ENCODE measurements at places on chromosomes 5 and 9.

DNA sequence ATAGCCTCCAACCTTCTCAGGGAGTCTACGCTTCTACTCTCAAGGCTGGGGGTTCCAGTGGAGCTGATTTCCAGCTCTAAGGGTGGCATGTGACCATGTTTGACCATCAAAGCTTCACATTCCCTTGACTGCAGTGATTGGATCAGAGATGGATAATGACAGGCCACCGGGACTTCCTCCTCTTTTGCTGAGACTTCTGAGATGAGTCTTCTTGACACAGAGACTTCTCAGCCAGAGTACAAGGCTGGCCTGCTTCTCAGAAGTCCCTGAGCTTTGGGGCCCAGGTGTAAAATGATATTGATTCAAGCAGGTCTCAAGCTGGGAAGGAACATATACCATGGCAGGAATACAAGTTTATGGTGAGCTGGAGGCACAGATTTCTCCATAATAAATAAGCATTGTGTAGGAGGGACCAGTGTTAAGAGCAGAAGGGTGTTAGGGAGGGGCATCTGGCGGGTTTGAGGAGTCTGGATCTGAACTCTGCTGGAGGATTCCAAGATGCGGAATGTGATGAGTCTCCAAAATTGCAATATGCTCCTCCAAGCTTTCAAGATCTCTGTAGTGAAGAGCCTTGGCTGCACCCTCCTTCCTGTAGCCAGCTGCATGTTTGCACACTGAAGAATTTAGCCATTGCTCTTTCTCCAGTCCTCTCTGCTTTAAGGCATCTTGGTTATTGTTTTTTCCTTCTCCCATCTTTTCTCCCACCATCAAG, 41.7 kb upstream of the HSD17B4 start:
- DNase-seq: no peak

GRCh38 chr9:22141908-22142307, 132.8 kb upstream of the CDKN2B start:
- DNase-seq: peak; percentile 69

DNA sequence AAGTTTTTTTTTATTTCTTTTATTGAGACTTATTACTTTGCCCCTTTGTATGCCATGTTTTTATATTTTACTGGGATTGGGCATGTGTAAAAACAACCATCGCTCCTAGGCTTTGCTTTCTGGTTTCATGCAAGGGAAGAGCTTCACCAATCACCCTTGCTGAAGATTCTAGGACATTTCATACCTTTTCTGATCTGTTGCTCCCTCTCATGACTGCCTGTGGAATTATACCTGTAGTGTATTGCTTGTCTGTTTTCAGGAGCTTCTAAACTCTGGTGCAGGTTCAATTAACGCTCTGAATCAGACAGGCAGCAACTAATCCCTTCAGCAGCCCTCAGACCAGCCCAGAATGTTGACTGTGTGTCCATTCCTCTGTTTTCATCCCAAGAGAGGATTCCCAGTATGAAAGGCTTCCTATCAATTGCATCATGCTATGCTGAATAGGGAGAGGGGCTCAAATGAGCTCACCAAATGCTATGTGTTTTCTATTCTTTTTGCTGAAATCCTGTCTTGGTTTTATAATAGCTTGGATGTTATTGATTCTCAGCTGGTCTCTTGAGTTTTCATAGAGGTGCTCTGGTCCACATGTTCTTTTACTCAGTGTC, 572.9 kb upstream of the CDH6 start:
- DNase-seq: no peak

DNA sequence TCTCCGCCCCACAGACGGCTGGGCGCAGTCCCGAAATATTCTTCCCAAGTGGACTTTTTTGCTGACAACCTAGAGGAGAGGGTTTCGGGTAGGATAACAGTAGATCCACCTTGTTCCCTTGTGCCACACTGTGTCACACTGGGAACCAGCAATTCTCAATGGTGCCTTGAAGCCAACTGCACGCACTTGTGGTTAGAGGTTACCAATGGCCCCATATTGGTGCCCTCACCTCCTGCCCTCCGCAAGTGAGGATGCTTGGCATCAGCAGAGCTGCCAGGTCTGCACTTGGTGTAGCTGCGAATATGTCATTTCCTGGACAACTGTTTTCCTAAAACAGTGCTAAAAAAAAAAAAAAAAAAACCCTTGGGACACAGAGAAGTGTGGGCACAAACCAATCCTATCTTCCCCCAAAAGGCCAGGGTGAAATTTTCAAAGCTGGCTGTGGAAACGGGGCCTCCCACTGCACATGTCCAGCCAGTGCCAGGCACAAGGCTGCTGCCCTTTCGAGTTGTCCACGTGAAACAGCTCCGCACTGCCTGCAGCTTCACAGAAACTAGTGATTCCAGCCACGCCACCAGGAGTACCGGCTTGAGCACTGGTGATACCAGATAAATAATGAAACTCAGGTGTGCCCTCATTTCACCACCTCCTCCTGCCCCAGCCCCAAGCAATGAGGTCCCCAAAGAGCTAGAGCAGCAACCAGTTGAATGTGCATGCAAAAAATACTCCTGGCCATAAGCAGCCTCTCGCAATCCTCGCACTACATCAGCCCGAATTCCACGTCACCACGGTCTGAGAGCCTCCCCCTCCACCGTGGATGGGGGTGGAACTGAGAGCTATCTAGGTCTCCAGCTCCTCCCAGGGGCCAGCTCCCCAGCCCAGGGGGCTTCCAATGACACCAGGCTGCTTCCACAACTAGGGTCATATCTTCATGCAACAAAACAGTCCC, 51.2 kb downstream of the USP20 start:
- DNase-seq: peak; percentile 55

DNA sequence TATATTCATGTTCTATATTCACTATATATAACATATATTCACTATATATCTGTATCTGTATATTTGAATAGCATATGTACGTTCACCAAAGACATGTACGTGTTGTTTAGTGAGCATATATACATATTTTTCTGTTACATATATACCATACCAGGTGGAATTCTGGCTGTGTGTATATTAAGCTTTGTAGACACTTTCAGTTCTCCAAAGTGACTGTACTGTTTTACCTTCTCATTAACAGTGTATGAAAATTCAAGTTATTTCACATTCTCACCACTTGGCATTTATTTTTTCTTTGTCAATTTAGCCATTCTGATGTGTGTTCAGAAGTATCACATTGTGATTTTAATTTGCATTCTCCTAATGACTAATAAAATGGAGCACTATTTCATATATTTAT, 52.2 kb downstream of the DROSHA start:
- DNase-seq: no peak

DNA sequence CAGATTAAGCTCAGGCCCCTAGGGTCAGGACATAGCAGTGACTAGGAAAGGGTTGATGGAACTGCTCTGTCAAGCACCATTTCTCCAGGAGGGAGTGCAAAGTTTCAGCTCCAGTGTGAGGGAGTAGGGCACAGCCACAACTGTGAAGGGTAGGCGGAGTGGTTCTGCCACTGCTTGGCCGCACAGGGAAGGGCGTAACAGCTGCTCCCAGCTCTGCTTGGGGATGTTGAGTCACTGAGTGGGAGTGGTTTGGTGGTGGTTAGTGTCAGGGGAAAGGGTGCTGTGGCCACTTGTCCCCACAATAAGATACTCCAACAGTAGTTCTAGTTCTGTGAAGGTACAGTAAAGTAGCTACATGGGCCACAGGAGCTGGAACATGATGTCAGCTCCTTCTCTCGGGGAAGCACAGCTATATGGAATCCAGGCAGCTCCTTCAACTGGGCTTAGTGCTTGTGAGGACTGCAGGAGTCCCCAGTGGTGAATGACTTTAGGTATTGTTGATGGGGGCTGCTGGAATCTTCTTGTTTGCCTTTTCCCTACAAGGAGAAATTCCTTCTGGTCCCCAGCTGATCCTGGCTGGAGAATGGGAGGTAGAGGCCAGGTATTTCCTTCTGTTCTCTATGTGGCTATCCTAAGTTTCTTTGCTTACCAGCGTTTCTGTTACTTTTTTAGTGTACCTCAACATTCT, 314.5 kb downstream of the SPATA31D1 start:
- no peak for DNase-seq

DNA sequence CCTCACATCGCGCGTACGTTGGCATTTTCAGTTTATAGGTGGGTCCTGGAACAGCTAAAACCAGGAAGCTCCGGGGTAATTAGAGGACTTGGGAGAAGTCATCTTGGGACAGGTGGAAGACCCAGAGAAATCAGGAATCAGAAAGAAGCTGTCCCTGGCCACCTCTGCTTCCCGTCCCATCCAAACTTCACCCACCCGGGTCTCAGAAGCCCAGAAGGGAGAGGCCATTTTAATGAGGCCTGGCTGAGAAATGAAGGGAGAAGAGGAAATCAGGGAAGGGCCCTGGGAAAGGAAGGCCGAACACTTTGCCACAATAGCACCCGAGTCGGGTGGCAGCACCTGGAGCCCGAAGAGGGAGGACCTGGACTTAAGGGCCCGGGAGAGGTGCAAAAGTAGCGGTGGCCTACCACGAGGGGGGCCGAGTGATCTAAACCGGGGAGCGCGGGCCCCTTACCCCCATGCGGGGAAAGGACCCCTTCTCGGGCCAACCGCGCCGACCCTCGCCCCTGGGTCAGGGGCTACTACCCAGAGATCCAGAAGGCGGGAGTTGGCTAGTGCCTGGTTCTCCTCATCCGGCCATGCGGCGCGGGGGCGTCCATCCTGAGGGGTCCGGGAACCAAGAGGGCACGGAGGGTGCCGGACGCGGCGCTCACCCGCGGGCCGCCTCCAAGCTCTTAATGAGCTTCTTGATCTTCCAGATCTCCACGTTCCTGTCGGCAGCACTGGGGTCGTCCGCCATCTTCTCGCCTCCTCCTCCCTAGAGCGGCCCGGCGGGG, 668 bp downstream of the ETF1 start:
- DNase-seq: peak; percentile 28

DNA sequence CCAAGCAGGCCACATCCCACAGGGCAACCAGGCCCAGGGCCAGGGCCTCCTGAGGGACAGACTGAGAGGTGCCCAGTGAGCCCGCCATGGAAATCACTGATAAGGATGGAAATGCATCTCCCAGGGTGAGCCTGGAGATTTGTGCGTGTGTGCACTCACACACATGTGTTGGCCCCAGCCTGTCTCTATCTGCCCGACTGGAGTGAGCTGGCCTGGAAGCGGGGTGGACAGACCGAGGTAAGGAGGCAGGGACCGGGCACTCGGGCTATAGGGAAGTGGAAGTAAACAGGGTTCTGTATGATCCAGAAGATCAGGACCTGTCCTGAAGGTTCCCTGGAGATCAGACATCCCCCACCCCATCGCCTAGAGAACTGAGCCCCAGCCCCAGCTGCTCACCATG, 17.4 kb downstream of the GFI1B start:
- no peak for DNase-seq

DNA sequence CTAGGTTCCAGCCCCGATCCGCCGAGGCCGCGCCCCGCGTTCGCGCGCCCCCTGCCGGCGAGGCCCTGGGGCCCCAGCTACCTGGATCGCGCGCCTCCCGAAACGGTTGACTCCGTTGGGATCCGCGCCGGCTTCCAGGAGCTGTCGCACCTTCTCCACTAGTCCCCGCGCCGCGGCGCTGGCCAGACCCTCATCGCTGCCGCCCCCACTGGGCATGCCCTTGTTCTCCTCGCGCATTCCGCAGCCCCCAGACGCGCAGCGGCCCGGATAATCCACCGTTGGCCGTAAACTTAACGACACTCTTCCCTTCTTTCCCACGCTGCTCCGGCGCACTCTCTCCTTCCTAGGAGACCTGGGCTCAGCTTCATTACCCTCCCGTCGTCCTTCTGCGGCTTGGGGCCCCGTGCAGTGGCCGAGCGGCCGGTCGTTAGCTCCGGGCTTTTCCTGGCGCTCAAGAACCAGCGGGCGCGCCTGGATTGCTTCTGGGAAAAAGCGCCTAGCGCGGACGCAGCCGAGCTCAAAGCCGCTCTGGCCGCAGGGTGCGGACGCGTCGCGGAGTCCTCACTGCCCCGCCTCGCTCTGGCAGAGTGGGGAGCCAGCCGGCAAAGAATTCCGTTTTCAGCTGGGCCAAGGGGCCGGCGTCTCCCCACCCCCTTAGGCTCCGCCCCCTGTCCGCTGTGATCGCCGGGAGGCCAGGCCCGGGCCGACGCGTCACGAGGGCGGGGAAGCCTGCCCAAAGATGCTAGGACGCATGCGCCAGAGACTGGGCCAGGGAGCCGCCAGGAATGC, at the start of gene CDKN2B:
Gene CDKN2B (minus strand): TSS at position 589 of the 789 bp plus-strand sequence. CDS start 352 bp downstream, at position 237.
- DNase-seq: peak; percentile 95

GRCh38 chr9:91395553-91396471, 27.8 kb downstream of the NFIL3 start:
- DNase-seq: peak; percentile 66

GRCh38 chr5:108379722-108380530, 2.0 kb downstream of the FBXL17 start:
- DNase-seq: peak; percentile 23

- DNase-seq: peak; percentile 55
These were observed 75.9 kb upstream of the DAB2 start for GRCh38 chr5:39500551-39501175.

GRCh38 chr5:40485021-40485998, 194.4 kb upstream of the PTGER4 start:
- no peak for DNase-seq

- no peak for DNase-seq
These were observed 1941.4 kb upstream of the NUDT12 start for GRCh38 chr5:105503950-105504349.

DNA sequence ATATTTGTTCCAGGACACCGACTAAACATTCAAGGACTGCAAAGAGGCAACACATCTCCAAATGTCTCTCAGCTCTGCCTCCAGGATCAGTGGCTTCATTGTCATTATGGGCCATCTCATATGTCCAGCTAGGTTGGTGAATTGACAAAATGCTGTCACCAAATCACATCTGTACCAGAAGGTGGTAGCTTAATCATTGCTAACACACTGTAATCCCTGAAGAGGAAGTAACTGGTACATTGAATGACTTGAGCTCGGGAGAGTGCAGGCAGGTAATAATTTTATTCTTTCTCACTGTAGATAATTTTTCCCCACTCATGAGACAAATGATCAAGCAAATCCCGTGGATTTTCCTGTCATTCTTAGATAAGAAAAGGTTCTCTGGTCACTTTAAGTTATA, 169.8 kb downstream of the SEMA6A start:
- DNase-seq: no peak

DNA sequence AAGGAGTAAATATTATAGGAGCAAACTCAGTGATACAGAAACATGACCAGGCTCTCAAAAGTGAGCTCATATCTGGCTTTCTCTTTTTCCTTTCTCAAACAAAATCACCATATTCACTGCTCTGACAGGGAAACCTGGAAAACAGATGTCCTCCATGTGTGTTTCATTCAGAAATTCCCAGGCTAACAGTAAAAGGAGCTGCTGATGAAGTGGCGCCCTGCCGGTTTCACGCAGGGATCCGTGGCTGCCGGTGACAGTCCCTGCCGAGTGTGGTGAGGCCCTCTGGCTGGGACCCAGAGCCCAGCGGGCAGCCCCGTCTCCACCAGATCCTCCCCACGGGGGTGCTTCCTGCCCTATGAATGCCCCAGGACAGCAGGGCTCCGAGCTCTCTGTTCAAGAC, 208.1 kb downstream of the GNA14 start:
- no peak for DNase-seq

DNA sequence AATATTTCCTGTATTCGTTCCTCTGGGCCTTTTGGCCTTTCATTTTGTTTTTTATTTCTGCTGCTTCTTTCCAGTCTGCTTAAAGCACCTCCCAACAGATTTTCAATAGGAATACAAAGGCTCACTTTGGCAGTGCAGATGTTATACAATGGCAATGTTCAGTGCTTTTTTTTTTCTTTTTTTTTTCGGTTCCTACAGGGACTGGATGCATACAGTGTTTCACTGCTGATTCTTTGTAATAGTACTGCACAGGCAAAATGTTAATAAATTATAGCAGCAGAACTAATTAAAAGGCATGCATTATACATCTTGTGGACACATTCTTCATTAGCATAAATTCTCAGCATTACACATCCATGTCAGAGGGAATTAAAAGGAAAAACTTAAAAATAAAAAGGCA, 356.6 kb upstream of the C9orf72 start:
- DNase-seq: no peak
